ENCODE measurements at places on chromosomes 2 and 18. TPM values are rescaled to one million over a fixed set of nuclear protein-coding genes. Genes with fewer than 3 reads are reported as not detected.

DNA sequence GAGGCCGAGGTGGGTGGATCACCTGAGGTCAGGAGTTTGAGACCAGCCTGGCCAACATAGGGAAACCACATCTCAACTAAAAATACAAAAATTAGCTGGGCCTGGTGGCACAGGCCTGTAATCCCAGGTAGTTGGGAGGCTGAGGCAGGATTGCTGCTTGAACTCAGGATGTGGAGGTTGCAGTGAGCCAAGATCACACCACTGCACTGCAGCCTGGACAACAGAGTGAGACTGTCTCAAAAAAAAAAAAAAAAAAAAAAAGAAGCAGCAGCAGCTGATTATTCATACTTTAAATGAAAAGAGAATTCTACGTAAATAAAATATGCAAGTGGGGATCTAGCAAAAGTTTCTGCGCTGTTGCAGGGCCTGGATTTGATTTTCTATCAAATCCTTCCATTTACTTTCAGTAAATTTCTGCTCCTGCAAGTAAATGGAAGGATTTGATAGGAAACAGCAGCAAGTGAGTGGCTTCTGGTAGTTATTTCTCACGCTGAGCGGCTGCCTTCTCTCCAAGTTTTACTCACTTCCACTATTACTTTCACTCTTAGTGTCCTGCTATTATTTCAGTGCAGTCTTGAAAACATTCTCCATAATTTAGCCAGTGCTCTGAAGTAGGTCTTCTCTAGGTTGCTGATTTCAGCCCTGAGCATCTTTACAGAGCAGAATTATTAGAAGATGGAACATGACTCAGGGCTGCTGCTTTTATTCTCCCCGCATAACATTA lies 68.4 kb downstream of the SLC16A14 start:
- DNase-seq, result no peak

- DNase-seq, result no peak
Observed at GRCh38 chr2:104888489-104889258, 34.8 kb downstream of the POU3F3 start.

DNA sequence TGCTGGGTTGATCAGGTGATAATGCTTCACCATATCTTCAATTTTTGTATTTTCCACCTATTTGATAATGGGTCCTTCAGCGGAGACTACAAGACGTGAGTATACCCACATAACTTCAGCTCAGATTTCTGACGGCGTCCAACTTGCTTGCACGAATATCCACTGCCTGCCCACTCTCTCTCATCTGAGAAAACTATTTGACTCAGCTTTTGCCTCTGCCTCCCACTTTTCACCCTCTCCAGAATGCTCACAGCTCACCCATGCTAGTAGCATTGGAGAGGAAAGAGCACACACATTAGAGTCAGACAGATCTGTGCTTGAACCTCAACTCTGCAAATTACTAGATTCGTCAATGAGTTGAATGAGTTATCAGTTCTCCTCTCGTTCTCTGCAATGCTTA lies 166.8 kb downstream of the BCL2 start:
- DNase-seq, result no peak

GRCh38 chr18:57649556-57650500 lies 28.2 kb upstream of the NARS1 start:
- DNase-seq, result no peak

- no peak for DNase-seq
Observed at GRCh38 chr2:20067992-20068584, 16.7 kb upstream of the LAPTM4A start.

GRCh38 chr2:206642075-206643025 lies at the start of gene FAM237A:
TSS of gene FAM237A (plus strand) at chr2:206642487. CDS start at chr2:206644237, 1,750 bp downstream.
- peak; percentile 62 for DNase-seq

DNA sequence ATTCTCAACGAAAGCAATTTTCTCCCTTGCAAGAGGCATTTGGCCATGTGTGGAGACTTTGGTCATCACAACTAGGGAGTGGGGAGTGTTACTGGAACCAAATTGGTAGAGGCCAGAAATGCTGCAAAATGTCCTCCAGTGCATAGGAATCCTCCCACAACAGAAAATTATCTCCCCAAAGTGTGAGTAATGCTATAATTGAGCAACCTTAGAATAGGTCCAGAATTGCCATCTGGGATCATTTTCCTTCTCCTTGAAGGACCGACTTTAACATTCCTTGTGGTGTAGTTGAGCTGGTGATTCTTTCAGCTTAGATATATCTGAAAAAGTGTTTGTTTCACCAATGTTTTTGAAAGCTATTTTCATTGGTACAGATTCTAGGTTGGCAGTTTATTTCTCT lies 111.2 kb upstream of the SMIM21 start:
- no peak for DNase-seq

DNA sequence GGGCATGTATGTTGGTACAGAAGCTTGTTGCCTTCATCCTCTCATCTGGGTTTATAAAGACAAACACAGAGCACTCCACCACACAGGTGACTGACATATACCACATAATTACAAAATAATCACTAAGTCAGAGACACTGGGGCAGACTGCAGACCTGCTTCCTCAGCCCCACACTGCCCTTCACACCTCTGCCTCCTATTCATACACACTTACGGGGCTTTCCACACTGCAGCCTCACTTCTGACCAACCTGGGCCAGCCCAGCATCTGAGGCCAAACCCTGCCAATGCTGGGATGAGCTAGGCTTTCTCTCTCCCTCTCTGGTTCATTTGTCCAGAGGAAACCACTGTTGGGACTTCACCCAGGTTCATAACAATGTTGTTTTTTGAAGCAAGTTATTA lies 4.5 kb downstream of the EMX1 start:
- no peak for DNase-seq

DNA sequence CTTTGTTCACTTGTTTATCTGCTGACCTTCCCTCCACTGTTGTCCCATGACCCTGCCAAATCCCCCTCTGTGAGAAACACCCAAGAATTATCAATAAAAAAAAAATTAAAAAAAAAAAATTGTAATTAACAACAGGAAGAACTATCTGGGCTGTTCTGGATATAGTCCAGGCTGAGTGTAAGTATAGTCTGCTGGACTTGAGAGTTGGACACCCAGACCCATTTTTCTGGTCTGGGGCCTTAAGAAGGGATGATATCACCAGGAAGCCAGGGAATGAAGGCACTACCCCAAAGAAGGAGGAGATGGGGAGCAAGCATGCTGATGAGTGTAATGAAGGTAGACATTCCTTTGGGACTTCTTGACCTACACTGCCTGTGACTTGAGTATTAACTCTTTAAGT lies 72.1 kb upstream of the ZFP36L2 start:
- DNase-seq, result no peak

- DNase-seq, result no peak
Observed at GRCh38 chr18:45850021-45850420, 24.5 kb downstream of the SIGLEC15 start.

- DNase-seq, result no peak
Observed at GRCh38 chr2:150404147-150404546, 83.3 kb downstream of the RND3 start.

- DNase-seq, result no peak
Observed at GRCh38 chr2:241936457-241937133, 67.1 kb downstream of the RTP5 start.

- DNase-seq, result no peak
Observed at GRCh38 chr2:191302459-191303139, 57.4 kb downstream of the MYO1B start.

- DNase-seq, result no peak
Observed at GRCh38 chr18:56413862-56414261, 224.5 kb downstream of the TXNL1 start.

GRCh38 chr2:170282851-170283250 lies 104.9 kb downstream of the MYO3B start:
- no peak for DNase-seq

- DNase-seq, result no peak
Observed at GRCh38 chr18:78144669-78145068, 834.9 kb upstream of the SALL3 start.

GRCh38 chr2:135944625-135945024 lies 40.8 kb downstream of the DARS1 start:
- no peak for DNase-seq

DNA sequence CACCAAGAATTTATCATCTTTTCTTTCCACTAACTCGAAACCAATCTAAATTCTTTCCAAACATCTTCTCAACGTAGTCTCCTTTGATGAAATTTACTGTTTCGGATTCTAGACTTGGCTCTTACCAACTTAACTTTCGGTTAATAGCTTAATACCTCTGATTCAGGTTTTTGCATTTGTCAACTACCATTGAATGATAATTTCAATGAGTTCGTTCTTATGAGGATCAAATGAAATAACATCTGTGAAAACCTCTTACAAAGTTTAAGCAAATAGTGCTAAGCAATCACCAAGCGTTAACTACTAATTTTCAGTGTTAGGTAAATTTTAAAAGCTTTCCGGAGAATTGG lies 593 bp upstream of the NRBP1 start:
- no peak for DNase-seq

DNA sequence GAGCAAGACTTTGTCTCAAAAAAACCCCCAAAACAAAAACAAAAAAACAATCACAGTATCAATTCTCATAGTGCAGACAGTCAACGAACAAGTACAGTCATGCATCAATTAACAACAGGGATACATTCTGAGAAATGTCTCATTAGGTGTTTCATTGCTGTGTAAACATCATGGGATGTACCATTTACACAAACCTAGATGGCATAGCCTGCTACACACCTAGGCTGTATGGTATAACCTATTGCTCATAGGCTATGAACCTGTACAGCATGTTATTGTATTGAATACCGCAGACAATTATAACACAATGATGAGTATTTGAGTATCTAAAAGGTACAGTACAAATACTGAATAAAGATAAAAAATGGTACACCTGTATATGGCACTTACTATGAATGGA lies 67.8 kb upstream of the LMAN1 start:
- DNase-seq, result no peak

DNA sequence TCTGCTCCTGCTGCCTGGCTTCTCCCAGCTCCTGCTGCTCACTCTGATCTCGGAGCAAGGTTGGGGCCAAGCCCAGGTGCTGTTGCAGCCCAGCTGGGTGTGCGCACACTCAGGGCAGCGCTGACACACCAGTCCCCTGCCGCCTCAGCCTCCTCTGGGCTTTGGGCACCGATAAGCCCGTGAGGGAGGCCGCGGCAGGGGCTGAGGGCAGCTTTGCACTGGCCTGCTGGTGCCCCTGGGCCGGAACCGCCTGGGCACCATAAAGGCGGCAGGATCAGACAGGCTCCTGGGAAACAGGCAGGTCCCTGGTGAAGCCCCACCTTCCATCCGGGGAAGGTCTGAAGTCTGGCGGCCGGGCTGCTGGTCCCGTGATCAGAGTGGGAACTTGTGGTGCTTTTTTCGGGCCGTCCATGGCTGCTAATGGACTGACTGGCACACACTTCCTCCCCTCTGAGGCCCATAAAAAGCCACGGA lies 14.1 kb upstream of the EML6 start:
- DNase-seq, result peak; percentile 78

DNA sequence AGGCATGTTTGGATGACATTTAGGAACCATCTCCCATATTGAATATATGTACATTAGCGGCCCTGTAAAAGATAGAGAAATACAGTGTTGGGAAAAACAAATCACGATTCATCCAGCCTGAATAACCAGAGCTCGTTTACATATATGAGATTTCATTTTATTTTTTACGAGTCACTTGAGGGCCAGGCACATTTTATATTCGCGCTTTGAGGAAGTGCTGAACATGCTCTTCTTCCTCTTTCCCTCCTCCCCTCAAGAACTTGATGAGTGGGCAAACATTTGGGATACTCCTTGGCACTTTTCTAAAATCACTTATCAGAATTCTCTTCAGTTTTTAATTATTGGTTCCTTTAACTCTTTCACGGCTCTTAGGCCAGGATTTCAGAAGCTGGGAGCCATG lies 268.0 kb upstream of the TANK start:
- DNase-seq, result no peak

DNA sequence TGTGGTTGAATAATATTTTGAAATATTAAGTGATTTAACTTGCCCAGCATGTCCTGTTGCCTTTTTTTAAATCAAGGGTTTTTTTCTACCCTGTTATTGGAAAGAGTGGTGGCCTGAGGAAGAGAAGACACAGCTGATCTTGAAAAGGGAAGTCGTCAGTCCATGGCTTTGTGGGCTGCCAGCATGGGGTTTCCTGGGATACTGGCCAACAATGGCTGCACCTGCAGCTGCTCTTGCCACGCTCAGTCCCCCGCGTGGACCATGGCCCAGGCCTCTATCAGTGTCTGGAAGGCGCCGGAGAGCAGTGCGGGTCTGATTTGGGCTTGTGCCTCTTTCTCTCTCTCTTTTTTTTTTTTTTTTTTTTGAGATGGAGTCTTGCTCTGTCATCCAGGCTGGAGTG lies 99.3 kb downstream of the ASB1 start:
- no peak for DNase-seq

GRCh38 chr2:233142355-233142897 lies 82.3 kb downstream of the INPP5D start:
- no peak for DNase-seq

- no peak for DNase-seq
Observed at GRCh38 chr2:1041012-1041805, 90.6 kb downstream of the SNTG2 start.

DNA sequence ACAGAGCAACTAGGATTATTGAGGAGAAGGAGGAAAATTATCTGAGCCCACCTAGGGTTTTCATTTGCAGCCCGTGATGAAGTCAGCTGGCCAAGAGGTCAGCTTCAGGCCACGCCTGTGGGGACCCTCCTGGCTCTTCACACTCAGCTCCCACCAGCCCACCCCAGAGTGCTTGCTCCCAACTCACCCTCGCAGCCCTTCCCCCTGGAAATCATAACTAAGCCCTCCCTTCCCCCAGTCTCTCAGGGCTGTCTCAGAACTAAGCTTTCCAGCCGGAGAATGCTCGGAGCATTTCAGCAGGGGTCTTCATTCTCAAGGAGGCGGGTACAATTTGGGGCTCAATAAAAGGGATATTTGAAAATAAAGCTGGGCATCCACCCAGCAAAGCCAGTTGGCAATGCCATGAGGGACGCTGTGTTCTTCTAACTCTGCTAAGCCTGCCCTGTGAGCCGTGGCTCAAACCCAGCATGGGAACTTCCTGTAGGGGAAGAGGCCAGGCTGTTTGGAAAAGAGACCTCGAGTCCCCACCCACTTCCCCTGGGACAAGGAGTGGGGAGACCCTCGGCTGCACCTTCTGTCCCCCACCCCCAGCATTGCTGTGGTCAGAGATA lies 194.9 kb downstream of the CTIF start:
- DNase-seq, result no peak

GRCh38 chr2:11007331-11008264 lies 95.9 kb downstream of the KCNF1 start:
- DNase-seq, result no peak

NFATC1 gene
- total RNA-seq, result 16.6 TPM

CIAO1 gene
- total RNA-seq, result 61.7 TPM

COLEC11 gene
- total RNA-seq, result 1.5 TPM

IL18R1 gene
- total RNA-seq, result 26.5 TPM

CSRNP3 gene
- 1.9 TPM for total RNA-seq

UGT1A8 gene
- not detected for total RNA-seq

BOLL gene
- total RNA-seq, result not detected

AMER3 gene
- not detected for total RNA-seq

SCYGR4 gene
- total RNA-seq, result not detected

CNGA3 gene
- 0.17 TPM for total RNA-seq

EEF1B2 gene
- total RNA-seq, result 389 TPM

SAG gene
- not detected for total RNA-seq

PROM2 gene
- 6.0 TPM for total RNA-seq
